ENCODE measurements at places on chromosomes 4 and X. TPM values are rescaled to one million over a fixed set of nuclear protein-coding genes. Genes with fewer than 3 reads are reported as not detected.

PF4V1 gene
- 0.52 TPM for polyA plus RNA-seq

GPAT3 gene
- 15.9 TPM for polyA plus RNA-seq

CD38 gene
- 1.3 TPM for polyA plus RNA-seq

CLGN gene
- 4.0 TPM for polyA plus RNA-seq

PAGE1 gene
- not detected for polyA plus RNA-seq

HSD17B13 gene
- polyA plus RNA-seq, result 0.60 TPM

PHKA1 gene
- 4.1 TPM for polyA plus RNA-seq

MAGEB17 gene
- not detected for polyA plus RNA-seq

PCDH19 gene
- 1.8 TPM for polyA plus RNA-seq

FAM199X gene
- polyA plus RNA-seq, result 25.5 TPM

FHDC1 gene
- polyA plus RNA-seq, result 9.6 TPM

PDE6B gene
- polyA plus RNA-seq, result 15.0 TPM

NLGN3 gene
- polyA plus RNA-seq, result 6.9 TPM

DKC1 gene
- polyA plus RNA-seq, result 59.1 TPM

FAT1 gene
- polyA plus RNA-seq, result 254 TPM

- DNase-seq, result no peak
Measured at GRCh38 chr4:31104043-31104442, 383.9 kb downstream of the PCDH7 start.

- DNase-seq, result no peak
Measured at GRCh38 chr4:22504922-22505321, 10.9 kb downstream of the ADGRA3 start.

DNA sequence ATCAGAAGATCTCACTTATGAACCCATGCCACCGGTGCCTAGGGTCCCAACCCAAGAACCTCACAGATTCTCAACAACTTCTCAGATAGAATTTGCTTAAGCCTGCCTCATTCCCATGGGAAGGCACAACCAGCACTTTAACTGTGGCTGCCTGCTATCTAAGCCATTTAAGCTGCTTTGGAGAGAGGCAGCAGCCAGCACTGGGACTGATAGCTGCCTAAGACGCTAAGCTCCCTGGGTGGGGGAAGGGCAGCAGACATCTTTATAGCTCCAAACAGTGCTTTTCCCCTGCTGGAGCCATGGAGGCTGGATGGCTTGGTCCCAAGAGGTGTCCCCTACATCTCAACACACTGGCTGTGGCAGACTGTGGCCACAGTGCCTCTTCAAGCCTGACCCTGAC, 1268.6 kb downstream of the FAM133A start:
- DNase-seq, result no peak

DNA sequence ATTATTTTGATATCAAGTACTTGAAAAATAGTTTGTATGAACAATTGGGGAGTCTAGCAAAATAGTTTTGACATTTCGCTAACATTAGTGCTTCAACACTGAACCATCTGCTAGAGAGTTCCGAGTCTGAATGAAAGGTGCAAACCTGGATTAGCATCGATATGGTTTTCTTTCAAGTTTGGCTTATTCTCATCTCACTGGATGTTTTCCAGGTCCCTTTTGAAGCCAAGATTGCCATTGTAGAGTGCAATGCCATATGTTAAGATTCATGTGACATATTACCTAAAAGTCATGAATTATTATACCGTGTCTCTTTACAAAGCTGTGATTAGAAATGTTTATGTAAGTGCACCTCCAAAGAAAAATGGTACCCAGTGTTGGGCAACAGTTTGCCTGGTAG, 36.8 kb upstream of the NAA11 start:
- DNase-seq, result no peak

GRCh38 chr4:93827272-93827947, 1.1 kb upstream of the ATOH1 start:
- no peak for DNase-seq

- no peak for DNase-seq
Measured at GRCh38 chr4:155265113-155265512, 56.7 kb downstream of the NPY2R start.

- DNase-seq, result no peak
Measured at GRCh38 chr4:81085291-81085690, 54.8 kb downstream of the BMP3 start.

- DNase-seq, result no peak
Measured at GRCh38 chr4:112823606-112824005, 186.7 kb downstream of the LARP7 start.

DNA sequence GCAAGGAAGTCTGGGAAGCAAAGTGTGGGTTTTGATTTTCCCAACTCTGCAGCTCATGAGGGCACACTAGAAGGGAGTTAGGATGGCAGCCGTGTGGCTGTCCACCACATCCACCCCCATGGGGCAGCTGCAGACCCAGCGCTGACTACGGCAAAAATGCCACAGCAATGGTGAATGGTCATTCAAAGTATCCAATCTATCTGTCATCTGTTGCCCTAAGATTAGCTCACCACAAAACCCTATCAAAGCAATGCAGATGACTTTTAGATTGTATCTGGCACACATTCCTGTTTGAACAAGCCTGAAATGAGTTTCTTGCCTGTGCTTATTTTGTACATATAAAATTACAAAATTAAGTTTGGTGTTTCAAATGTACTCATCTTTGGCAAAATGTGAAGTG, 29.7 kb upstream of the HPSE start:
- no peak for DNase-seq

DNA sequence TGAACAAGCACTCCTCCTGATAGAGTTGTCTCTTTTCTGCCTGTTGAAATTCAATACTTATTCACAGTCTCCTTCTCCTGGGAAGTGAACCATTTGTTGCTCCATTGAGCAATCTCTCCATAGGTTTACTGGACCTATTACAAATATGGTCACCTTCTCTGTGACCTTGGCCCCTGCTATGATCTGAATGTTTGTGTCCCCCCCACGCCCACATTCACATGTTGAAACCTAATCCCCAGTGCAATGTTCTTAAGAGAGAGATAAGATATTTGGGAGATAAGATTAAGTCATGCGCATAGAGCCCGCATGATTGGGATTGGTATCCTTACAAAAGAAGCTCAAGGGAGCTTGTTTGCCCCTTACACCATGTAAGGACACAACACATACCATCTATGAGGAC, 54.1 kb upstream of the GABRE start:
- no peak for DNase-seq

GRCh38 chr4:143961075-143961474, 55.7 kb upstream of the GYPE start:
- no peak for DNase-seq

GRCh38 chrX:135345107-135345589, 35.9 kb downstream of the ETDC start:
- DNase-seq, result peak; percentile 31

DNA sequence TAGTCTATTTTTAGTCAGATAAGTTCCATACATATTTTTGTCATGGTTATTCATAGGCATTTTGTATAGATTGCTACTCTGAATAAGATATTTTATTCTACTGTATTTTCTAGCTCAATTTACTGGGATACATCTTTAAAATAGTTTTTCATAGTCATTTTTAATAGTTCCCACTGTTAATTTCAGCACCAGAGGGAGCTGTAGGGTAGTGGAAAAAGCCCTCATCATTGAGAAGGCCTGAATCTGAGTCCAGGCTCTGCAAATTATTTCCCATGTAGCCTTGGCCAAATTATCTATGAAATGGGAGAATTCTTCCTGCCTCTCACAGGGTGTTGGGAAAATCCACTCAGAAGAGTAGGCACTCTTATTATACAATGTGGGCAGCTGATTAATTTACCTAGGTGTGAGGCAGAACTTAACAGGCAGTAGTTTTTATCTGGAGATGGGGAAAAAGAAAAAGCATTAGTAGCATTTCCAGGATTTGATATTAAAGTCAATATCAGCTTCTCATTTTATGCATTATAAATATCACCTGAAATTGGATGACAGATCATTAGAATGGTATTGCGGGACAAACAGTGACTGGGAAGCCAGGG, 102.9 kb upstream of the PAQR3 start:
- peak; percentile 30 for DNase-seq

DNA sequence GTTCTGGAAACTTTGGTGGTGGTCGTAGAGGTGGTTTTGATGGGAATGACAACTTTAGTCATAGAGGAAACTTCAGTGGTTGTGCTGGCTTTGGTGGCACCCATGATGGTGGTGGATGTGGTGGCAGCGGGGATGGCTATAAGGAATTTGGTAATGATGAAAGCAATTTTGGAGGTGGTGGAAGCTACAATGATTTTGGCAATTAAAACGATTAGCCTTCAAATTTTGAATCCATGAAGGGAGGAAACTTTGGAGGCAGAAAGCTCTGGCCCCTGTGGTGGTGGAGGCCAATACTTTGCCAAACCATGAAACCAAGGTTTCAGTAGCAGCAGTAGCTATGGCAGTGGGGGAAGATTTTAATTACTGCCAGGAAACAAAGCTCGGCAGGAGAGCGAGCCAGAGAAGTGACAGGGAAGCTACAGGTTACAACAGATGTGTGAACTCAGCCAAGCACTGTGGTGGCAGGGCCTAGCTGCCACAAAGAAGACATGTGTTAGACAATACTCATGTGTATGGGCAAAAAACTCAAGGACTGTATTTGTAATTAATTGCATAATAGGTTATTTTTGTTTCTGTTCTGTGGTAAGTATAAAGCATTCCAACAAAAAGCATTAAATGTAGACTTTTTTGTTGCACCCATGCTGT, 23.2 kb upstream of the SOD3 start:
- no peak for DNase-seq
